ENCODE measurements at places on chromosomes 2 and 18.

DNA sequence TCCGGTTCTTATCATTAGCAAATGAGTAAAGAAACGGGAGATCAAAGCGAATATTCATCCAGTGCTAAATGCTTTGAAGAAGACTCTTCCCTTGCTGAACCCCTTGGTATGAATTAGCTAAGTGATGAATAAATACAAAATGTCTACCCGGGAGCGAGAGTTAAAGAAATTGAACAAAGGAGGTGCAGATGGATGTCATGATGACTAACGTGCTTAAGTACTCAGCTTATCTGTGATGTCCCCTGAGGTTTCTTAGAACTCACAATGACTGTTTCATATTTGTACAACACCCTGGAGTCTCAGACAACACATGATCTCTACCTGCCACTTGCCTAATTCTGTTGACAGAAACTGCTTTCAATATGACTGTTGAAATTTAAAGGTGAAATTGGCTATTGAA is 148.5 kb downstream of the TMEM200C start:
- no peak for DNase-seq

- DNase-seq: no peak
These were observed 4.0 kb downstream of the CYP26B1 start for GRCh38 chr2:72143441-72144273.

- no peak for DNase-seq
These were observed 31.9 kb upstream of the TFPI start for GRCh38 chr2:187586011-187586641.

DNA sequence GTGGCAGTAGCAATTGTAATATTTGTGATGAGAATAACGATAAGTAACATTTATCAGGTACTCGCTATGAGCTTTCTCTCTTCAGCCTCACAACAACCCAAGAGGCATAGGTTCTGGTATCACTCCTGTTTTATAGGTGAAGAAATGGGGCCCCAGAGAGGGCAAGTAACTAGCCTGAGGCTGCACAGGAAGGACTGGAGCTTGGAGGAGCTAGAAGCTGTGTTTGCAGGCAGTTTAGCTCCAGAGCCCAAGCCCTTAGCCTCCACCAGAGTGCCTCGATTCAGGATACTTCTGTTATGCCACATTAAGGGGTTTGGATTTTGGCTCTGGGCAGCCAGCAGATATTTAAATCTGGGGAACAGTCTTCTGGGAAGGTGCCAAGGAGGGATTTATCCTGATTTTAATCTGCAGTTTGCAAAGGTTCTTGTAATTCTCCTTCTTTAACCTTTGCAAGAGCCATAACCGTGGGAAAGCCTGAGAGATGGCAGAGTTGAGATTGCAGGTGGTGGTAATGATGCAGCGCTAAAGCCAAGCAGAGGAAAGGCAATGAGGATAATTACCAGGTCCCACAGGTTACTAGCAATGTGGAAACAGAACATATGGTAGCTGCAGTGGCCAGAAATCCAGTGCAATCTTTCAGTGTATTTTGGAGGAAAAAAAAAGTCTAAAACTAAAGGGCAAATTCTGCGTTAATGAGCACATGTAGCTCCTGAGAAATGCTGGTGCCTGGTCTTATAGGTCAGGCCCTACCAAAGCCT is 9.1 kb downstream of the MOCOS start:
- DNase-seq: no peak

GRCh38 chr18:55981712-55982475 is 393.9 kb upstream of the TCF4 start:
- no peak for DNase-seq

GRCh38 chr2:159201360-159202063 is 85.0 kb downstream of the WDSUB1 start:
- DNase-seq: no peak

DNA sequence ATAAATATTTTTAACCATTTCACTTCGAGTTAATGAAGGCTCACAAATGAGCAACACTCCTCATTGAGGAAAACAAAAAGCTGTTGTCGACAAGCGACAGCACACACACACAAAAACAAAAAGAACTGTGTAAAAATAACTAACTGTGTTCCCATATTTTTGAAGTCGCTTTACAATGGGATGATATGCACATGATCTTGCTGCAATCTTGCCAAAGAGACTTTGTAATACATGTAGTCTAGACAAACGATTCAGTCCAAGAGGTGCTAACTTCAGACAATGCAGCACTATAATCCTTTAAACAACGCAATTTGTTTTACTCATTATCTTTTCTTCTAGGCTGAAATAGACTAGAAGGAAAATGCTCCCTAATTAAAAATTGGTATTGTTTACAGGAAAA is 7.2 kb upstream of the USP34 start:
- no peak for DNase-seq

- DNase-seq: no peak
These were observed 224.5 kb downstream of the FAM210A start for GRCh38 chr18:13501891-13502290.

- DNase-seq: no peak
These were observed 19.7 kb upstream of the SNTG2 start for GRCh38 chr2:930935-931334.

GRCh38 chr2:16006537-16007166 is 66.3 kb downstream of the MYCN start:
- DNase-seq: no peak

DNA sequence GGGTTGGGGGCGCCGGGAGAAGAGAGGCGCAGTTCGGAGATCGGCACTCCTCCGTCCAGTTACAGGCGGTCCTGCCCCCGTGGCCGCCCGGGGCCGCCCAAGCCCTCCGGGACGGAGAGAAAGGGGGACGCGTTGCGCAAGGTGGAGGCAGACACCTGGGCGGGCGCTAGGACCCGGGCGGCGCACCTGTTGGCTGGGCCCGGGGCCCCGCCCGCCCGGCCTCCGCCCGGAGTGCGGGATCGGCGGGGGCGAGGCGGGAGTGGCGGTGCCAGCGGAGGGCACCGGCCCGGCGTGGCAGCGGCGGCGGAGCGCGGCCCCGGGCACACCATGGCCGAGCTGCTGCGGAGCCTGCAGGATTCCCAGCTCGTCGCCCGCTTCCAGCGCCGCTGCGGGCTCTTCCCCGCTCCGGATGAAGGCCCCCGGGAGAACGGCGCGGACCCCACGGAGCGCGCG is at the start of gene SGPP2:
Gene SGPP2, plus strand, starts transcription at position 268 of the 453 bp plus-strand sequence. Its CDS starts 60 bp downstream, at position 328.
- no peak for DNase-seq

DNA sequence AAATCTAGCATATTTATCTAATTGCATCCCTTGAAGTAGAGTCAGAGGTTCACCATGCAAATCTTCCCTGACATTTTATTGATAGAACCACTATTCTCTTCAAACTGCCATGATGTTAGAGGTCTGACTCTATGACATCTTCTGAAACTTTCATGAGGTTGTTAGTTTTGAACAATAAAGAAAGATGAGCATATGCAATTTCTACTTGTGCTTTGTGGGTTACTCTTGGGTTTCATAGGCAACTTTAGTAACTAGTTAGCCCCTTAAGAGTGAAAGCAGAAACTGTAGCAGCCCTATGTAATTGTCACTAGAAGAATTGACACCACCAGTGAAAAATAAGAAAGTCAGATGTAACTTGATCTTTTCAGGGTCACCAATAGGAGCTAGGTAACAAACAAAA is 53.1 kb upstream of the ZEB2 start:
- DNase-seq: no peak

- DNase-seq: no peak
These were observed 78.9 kb downstream of the EHD3 start for GRCh38 chr2:31312898-31313297.

DNA sequence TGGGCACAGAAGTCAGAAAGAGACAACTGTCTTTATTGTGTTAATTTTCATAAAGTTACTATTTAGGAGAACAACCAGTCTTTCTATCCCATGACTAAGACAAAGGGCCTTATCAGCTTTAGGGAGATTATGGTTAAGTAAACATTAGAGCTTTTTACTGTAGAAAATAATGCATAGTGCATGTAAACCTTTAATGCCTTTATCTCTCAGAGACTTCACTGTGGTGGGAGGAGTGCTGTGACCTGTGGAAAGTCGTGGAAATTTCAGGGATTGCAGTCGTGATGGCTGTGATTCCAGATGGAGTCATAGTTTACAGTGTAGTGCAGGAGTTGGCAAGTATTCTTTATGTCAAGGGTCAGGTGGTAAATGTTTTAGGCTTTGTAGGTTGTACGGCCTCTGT is 15.8 kb downstream of the ZNF236 start:
- no peak for DNase-seq

DNA sequence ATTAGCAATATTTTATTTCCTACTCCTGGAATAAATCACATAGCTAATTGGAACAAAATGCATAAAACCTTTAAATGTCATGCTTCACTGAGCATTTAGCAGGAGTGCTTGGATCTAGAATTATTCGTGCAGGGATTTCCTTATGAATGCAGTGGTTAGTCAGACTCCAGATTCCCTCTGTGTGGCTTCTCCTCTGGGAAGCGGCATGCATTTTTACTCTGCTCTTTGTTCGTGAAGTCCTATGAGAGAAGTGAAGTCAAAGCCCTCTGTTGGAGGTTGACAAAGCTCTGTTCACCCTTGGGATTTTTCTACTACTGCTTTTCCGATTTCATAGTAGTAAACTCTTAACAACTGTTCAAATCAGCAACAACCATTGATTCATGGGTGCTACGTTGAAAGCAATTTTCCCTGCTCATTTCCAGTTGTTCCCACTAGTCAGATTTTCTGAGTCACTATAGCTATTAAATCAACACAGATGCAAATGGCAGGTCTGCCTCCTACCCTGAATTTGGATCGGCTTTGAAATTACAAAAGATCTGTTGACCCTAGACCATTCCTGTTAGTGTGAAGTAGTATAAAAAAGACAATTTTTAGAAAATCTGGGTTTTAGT is 461.7 kb downstream of the STK39 start:
- no peak for DNase-seq

DNA sequence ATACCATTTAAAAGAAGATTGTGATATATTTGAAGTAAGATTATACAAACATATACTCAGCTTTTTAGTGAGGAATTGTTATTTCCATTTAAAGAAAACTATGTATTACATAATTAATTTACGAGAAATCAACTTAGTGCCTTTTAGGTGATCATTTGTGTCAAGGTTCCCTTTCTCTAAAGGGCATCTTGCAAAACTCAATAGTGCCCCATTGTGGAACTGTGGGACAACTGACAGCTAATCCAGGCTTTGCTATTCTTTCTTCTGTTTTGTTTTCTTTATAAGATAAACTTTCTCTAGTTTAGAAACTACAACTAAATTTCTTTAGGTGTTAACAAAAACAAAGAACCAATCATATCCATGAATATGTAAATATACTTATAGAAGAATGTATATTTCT is 24.3 kb upstream of the VIT start:
- DNase-seq: no peak

- DNase-seq: no peak
These were observed 44.3 kb upstream of the ZDBF2 start for GRCh38 chr2:206230060-206230762.

DNA sequence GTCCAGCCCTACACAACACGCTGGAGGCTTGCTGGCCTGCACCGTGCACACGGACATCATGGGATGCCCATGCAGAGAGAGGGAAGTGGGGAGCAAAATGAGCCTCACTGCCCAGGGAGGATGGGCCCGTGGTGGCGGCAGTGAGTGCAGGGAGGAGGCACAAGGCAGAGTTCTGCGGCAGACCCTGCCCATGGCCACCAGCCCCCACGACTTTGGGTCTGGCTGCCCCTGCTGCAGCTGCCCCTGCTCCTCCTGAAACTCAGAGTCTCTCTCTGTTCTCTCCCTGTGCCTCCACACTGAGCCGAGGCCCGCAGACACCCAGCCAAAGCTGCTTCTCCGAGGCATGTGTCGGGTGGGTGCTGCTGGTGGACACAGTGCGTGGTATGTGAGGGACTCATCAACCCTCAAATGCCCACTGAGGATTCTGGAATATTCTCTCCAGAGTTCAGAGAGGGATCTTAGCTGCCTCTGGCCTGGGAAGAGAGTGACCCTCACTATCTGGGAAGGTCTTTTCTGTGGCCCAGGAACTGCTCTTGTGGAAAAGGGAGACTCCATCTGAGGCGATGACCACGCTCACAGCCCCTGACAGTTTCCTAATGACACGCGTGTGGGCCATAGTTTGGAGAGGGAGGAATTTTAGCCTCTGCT is 45.1 kb upstream of the HPCAL1 start:
- DNase-seq: no peak

DNA sequence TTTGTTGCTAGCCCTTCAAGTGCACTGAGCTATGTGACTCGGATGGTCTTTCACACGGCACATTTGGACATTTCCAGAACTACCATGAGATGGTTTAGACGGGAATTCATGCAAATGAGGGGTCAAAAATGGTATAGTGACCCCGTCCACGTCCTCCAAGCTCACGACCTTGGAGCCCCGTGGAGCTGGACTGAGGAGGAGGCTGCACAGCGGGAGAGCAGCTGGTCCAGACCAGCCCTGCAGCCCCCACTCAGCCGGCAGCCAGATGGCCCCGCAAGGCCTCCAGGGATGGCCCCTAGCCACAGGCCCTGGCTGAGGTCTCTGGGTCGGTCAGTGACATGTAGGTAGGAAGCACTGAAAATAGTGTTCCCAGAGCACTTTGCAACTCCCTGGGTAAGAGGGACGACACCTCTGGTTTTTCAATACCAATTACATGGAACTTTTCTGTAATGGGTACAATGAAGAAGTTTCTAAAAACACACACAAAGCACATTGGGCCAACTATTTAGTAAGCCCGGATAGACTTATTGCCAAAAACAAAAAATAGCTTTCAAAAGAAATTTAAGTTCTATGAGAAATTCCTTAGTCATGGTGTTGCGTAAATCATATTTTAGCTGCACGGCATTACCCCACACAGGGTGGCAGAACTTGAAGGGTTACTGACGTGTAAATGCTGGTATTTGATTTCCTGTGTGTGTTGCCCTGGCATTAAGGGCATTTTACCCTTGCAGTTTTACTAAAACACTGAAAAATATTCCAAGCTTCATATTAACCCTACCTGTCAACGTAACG is 88.8 kb downstream of the EPAS1 start:
- no peak for DNase-seq

DNA sequence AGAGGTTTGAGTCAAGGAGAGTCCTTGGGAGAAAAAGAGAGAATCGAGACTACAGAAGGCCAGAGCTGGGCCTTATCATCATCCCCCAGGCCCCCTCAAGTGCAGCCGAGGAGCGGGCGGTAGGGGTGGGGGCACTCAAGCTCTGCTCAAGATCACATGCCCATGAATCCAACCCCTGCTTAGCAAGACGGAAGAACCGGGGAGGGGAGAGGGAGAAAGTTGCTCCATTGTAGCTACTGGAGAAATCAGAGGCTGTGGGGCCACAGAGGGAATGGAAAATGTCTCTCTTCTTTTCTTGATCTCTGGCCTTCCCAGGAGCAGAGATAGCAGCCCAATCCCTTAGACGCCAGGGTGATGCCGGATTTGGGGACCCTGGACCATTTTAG is 14.6 kb downstream of the SLC4A3 start:
- DNase-seq: no peak

DNA sequence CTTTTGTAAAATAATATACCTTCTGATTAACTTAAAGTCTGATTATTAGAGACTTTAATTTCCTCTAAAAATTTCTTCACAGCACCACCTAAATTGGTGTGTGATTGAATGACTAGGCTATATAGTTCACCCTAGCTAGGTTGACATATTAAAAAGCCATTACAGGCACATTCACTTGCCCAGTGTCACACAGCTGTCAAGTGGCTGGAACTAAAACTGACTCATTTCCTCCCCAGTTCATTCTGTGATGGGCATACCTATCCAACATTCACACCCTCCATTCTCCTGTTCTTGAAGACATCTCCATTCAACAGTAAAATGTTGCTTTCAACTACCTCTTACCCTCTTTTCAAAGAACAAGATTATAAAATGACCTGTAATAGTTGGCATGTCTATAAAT is 334.5 kb downstream of the ARHGAP15 start:
- DNase-seq: no peak

All from stimulated activated CD4-positive, alpha-beta T cell treated with anti-CD3 and anti-CD28 coated beads, Interleukin-15, amount 100 ng/mL, for 1 hour (primary cell).